ENCODE measurements at places on chromosomes 2 and 18.

- peak; percentile 52 for DNase-seq
Observed at GRCh38 chr18:23238152-23238531, 102.9 kb downstream of the CABLES1 start.

GRCh38 chr18:61935362-61935761 lies 42.6 kb upstream of the RNF152 start:
- no peak for DNase-seq

- no peak for DNase-seq
Observed at GRCh38 chr2:205411558-205411957, 270.7 kb upstream of the NRP2 start.

- DNase-seq = no peak
Observed at GRCh38 chr2:144971786-144972335, 451.9 kb upstream of the ZEB2 start.

DNA sequence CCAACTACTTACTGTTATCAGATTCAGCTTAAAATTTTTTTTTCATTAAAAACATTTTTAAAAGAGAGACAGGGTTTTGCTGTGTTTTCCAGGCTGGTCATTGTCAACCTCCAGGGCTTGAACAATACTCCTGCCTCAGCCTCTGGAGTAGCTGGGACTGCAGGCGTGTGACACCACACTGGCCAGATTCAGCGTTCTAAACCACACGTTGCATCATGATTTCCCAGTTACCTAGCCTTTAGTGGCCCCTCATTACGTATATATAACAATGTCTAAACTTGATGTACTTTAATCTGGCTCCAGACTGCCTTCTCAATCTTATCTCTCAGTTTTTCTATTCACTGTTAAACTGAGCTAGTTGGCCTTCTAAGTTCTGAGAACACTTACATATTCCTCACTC lies 89.6 kb downstream of the COMMD1 start:
- DNase-seq = no peak

DNA sequence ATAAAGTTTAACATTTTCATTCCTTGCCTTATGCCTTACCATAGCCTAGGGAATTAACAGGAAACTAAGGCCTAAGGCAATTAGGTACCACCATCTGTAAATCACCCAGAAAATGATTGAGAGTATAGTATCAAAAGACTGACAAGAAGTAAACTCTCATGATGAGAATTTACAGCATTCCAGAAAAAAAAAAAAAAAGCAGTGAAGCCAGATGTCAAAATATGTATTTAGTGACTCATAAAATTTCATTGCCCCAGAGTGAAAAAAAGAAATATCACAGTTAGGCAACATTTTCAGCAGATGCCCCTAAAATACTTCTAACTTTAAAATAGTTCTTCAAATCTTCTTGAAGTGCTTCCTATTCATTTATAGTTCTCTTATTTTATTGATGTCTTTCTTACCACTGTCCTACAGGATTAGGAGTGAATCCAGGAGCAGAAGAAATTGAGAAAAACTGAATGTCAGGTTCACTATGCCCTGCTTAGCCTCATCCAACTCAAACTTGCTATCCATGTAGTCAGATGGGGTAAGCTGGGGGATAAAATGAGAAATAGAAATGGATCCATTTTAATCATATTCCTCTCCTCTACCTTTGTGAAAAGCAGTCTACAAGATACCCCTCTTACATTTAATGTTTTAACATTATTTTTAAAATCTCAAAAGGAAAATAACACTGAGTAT lies 57.3 kb upstream of the TANK start:
- DNase-seq = no peak

DNA sequence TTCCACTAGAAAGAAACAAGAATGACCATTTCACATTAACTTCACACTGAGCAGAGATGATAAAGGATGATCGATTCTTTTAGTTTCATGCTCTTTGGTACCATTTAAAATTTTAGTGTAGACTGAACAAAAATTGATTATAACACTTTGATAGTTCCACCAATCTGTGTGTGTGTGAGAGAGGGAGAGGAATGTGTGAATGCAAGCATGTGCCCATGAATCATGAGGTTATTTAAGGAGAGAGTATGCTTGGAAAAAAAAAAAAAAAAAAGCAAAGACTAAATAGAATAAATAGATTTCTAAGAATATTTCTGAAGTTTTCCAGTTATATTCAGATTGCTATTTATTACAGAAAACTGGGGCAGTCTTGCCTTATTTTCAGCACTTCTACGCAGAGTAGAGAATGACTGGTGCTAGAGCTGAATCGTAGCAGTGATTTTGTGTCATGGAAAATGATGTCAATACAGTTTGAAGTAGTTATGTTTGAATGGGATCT lies 900.8 kb downstream of the SLC4A3 start:
- no peak for DNase-seq

DNA sequence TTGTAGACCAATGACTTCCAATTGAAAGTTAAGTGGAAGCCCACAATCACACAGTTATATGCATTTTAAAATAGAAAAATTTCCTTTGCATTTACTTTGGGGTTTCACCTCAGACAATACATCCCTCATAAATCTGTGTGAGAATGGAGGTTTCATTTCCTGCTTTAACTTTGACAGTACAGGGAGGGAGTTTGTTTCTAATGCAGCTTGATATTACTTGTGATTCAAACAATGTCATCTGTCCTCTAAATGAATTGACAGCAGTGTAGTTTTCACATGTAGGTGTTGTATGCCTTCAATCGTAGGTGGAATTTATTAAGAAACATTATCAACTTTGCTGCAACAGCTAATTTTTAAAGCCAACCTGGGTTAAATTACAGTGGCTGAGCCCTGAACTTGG lies 75.2 kb downstream of the TMEFF2 start:
- DNase-seq = no peak

DNA sequence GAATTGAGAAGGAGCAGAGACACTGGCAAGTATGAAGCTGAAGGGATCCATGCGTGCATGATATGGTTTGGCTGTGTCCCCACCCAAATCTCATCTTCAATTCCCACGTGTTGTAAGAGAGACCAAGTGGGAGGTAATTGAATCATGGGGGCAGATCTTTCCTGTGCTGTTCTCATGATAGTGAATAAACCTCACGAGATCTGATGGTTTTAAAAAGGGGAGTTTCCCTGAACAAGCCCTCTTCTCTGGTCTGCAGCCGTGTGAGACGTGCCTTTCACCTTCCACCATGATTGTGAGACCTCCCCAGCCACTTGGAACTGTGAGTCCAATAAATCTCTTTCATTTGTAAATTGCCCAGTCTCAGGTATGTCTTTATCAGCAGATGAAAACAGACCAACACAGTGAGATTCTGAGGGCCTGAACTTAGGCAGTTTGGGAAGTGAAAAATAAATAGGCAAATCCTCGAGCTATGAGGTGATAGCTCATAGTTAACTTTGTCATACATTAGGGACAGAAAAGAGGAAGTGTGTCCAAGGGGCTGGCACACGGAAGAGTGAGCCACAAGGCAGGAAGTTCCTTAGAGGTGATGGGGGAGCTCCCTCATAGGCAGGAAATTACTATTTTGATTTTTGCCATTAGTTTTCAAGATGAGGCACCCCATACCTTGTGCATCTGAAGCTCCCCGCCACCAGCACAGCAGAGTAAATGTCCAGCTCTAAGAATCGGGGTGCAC lies 658.8 kb upstream of the ID2 start:
- no peak for DNase-seq

GRCh38 chr2:154549869-154550268 lies 148.6 kb upstream of the KCNJ3 start:
- no peak for DNase-seq

GRCh38 chr2:21412944-21413443 lies 289.2 kb downstream of the TDRD15 start:
- DNase-seq = no peak

- DNase-seq = no peak
Observed at GRCh38 chr18:5513947-5514346, 29.9 kb downstream of the EPB41L3 start.

- DNase-seq = no peak
Observed at GRCh38 chr2:241893265-241893664, 23.7 kb downstream of the RTP5 start.

DNA sequence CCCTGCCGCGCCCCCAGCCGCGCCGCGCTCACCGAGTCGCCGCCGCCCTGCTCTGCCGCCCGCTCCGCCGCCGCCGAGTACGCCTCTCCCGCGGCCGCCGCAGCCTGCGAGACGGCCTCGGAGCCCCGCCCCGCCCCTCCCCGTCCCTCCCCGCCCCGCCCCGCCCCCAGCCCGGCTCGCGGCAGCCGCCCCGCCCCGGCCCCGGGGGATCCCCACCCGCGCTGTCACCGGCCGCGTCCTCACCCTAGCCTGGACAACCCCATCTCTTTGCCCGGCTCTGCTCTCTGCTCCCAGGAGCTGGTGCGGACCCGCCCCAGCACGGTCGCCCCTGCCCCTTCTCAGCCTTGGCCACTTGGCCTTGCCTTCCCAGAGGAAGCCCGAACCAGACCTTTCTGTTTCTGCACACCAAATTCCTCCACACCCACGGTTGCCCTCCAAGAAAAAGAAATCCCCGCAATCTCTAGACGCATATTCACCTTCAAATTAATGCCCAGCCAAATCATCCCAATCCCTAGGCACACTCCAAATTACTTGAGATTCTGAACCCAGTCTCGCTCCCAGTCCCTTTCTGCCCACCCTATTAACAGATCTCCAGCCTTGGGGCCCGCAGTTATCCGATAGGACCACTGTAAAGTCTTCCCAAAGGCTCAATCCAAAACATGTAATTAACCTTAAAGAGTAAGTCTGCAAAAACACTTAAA lies at the start of gene CYRIA:
CYRIA (minus strand) TSS at position 87 of the 701 bp plus-strand sequence. CDS start 77,715 bp downstream, outside the sequence.
- no peak for DNase-seq
